T-helper 17 cell (primary cell): ENCODE measurements at places on chromosomes 5 and 9. TPM values are rescaled to one million over a fixed set of nuclear protein-coding genes. Genes with fewer than 3 reads are reported as not detected.

The WDR31 gene
- 0.86 TPM for total RNA-seq

The OLFML2A gene
- total RNA-seq, result not detected

The PCDHA7 gene
- not detected for total RNA-seq

The DND1 gene
- total RNA-seq, result 1.2 TPM

The IL6ST gene
- 159 TPM for total RNA-seq

The QRFP gene
- not detected for total RNA-seq

The ARID3C gene
- total RNA-seq, result not detected

The GDNF gene
- total RNA-seq, result not detected

The DPH7 gene
- 46.1 TPM for total RNA-seq

The NACC2 gene
- 5.8 TPM for total RNA-seq

The GLDC gene
- 1.1 TPM for total RNA-seq

The FGFR4 gene
- total RNA-seq, result 1.4 TPM

The RMRP gene
- total RNA-seq, result 10,512 TPM

The CDH9 gene
- not detected for total RNA-seq

The EGFLAM gene
- not detected for total RNA-seq

The ST8SIA4 gene
- 27.5 TPM for total RNA-seq

The CER1 gene
- total RNA-seq, result not detected

The LCN1 gene
- not detected for total RNA-seq

The TTC39B gene
- total RNA-seq, result 28.7 TPM

The IFT74 gene
- total RNA-seq, result 4.7 TPM

The CBY3 gene
- not detected for total RNA-seq

The C5orf58 gene
- total RNA-seq, result not detected

The FOXD4L6 gene
- total RNA-seq, result not detected

The SLC36A3 gene
- total RNA-seq, result not detected

The IFNA13 gene
- total RNA-seq, result not detected

The PCYOX1L gene
- total RNA-seq, result 35.0 TPM

The SLC34A3 gene
- not detected for total RNA-seq

The INSL6 gene
- total RNA-seq, result not detected

The SMIM33 gene
- total RNA-seq, result 0.13 TPM

The ECSCR gene
- not detected for total RNA-seq

The DAP gene
- total RNA-seq, result 40.1 TPM

The GNA14 gene
- not detected for total RNA-seq

The ECM2 gene
- total RNA-seq, result not detected

The KLHL3 gene
- 24.6 TPM for total RNA-seq

The BAAT gene
- not detected for total RNA-seq

The CDH12 gene
- not detected for total RNA-seq

The C1QTNF2 gene
- not detected for total RNA-seq

The WHRN gene
- total RNA-seq, result 32.6 TPM

The CDO1 gene
- total RNA-seq, result not detected

The WDR38 gene
- total RNA-seq, result not detected

The IGFBPL1 gene
- not detected for total RNA-seq

The TSSK1B gene
- not detected for total RNA-seq
